Activated CD4-positive, alpha-beta T cell treated with anti-CD3 and anti-CD28 coated beads for 36 hours (primary cell): ENCODE measurements at places on chromosomes 3 and 15. TPM values are rescaled to one million over a fixed set of nuclear protein-coding genes. Genes with fewer than 3 reads are reported as not detected.
A peak's percentile ranks its signal among the peaks of the same experiment; 100 is the strongest.

DNA sequence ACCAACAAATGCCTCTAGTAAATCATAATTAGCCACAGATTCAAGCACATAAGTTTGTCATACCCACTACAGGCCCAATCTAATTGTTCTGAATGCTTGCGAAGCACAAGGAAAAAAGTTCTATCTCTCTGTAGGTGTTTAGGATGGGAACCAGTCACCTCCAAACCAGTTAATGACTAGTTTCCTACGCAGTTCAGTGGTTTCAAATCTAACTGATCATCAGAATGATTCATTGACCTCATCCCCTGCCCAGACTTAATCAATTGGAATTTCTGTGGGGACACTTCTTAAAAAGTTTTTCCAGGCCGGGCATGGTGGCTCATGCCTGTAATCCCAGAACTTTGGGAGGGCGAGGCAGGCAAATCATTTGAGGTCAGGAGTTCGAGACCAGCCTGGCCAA, 24.3 kb upstream of the MASP1 start:
- DNase-seq, result no peak
- peaks cover 8% of the 10 kb centered on the region for H3K4me1 ChIP-seq
- H3K27ac ChIP-seq, result no peak overlapping the region
- H3K36me3 ChIP-seq, result no peaks in the 10 kb centered on the region

- H3K4me1 ChIP-seq, result peaks cover 34% of the 10 kb centered on the region
- peak overlapping the region; percentile 26 for H3K4me3 ChIP-seq
- no peaks in the 10 kb centered on the region for H3K27me3 ChIP-seq
- H3K36me3 ChIP-seq, result peaks cover 2% of the 10 kb centered on the region
These were observed 224.8 kb upstream of the HES1 start for GRCh38 chr3:193910886-193911738.

GRCh38 chr3:12508291-12508700, 24.0 kb downstream of the TSEN2 start:
- no peaks in the 10 kb centered on the region for H3K27me3 ChIP-seq
- peaks cover 45% of the 10 kb centered on the region for H3K36me3 ChIP-seq
- no peak overlapping the region for H3K27ac ChIP-seq
- H3K4me3 ChIP-seq, result no peak overlapping the region
- DNase-seq, result no peak
- no peaks in the 10 kb centered on the region for H3K4me1 ChIP-seq

DNA sequence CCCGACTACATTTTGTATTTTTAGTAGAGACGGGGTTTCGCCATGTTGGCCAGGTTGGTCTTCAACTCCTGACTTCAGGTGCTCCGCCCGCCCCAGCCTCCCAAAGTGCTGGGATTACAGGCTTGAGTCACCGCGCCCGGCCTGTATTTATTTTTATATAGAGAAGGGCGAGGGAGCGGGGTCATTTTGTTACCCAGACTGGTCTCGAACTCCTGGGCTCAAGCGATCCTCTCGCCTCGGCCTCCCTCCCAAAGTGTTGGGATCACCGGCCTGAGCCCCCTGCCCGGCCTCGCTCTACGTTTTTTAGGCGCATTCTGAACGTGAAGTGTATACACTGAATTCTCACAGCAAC, 514 bp upstream of the PPP4R2 start:
- H3K4me3 ChIP-seq, result peak overlapping the region; percentile 85
- peaks cover 30% of the 10 kb centered on the region for H3K36me3 ChIP-seq
- H3K4me1 ChIP-seq, result peaks cover 31% of the 10 kb centered on the region
- no peak for DNase-seq
- peak overlapping the region; percentile 93 for H3K27ac ChIP-seq

DNA sequence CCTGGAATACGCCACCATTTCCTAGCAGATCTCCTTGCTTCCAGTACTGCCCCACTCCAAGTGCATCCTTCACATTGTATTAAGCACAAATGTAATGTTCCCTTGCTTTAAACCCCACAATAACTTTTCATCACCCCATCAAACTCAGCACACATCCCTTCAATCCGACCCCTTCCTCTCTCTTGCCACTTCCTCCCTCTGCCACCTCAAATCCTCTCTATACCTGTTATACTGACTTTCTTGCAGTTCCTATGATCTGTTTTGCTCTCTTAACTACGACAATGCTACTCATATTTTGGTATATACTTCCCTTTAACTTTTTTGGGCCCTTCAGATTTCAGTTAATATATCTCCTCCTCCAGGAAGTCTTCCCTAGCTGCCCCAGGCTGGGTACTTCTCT, 14.1 kb downstream of the PARL start:
- DNase-seq, result no peak
- H3K27me3 ChIP-seq, result no peaks in the 10 kb centered on the region
- no peak overlapping the region for H3K27ac ChIP-seq
- H3K4me1 ChIP-seq, result peaks cover 29% of the 10 kb centered on the region
- H3K4me3 ChIP-seq, result no peak overlapping the region
- peaks cover 16% of the 10 kb centered on the region for H3K36me3 ChIP-seq

DNA sequence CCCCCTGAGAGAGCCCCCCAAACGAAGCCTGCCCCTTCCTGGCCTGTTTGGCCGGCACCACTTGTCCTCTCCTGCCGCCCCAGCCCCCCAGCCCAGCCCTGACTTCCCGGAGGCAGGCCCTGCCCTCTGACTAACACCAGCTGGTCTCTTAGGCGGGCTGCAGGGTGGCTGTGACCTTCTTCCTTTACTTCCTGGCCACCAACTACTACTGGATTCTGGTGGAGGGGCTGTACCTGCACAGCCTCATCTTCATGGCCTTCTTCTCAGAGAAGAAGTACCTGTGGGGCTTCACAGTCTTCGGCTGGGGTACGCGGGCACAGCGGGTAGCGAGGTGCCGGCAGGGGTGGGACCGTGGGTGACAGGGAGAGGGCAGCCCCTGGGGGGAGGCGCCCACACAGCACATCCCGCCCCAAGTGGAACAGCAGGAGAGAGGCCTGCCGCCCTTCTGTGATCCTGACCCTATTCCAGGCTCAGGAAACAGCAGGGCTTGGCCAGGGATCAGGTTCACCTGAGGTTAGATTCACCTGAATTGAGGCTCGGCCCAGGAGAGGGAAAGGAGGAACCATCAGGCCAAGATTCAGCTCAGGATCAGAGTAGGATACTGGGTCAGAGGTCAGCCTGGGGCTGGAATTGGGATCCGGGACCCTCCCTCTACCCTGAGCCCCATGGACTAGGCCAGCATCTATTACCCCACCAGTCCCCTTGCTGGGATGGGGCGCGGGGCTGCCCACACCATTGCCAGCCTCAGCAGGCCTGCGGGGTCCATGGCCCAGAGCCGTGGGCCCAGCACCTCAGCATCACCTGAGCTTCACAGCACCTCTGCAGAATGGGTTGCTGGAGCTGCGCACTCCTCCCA, 21.9 kb downstream of the PTH1R start:
- peaks cover 2% of the 10 kb centered on the region for H3K4me1 ChIP-seq
- H3K36me3 ChIP-seq, result no peaks in the 10 kb centered on the region
- no peak for DNase-seq
- peaks cover 12% of the 10 kb centered on the region for H3K27me3 ChIP-seq
- no peak overlapping the region for H3K4me3 ChIP-seq
- no peak overlapping the region for H3K27ac ChIP-seq

DNA sequence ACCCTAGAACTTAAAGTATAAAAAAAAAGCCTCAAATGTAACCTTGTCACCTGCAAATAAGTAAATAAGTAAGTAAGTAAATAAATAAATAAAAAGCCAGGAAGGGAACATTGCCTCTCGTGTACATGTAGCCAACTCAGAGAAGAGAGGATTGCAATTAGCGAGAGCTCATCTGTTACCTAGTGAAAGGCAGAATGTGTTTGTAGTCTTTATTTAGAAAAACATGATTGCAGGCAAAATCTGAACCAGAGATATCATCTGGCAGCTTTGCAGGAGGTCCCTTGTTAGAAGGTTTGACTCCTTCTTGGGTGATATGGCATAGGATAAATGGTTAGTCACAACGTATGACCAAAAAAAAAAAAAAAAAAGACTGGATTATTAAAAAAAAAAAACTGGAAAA, 71.6 kb upstream of the SYN2 start:
- DNase-seq, result no peak
- no peak overlapping the region for H3K27ac ChIP-seq
- no peaks in the 10 kb centered on the region for H3K4me1 ChIP-seq
- no peaks in the 10 kb centered on the region for H3K36me3 ChIP-seq

GRCh38 chr3:32117320-32117719, 10.9 kb downstream of the GPD1L start:
- peaks cover 8% of the 10 kb centered on the region for H3K36me3 ChIP-seq
- peaks cover 55% of the 10 kb centered on the region for H3K4me1 ChIP-seq

DNA sequence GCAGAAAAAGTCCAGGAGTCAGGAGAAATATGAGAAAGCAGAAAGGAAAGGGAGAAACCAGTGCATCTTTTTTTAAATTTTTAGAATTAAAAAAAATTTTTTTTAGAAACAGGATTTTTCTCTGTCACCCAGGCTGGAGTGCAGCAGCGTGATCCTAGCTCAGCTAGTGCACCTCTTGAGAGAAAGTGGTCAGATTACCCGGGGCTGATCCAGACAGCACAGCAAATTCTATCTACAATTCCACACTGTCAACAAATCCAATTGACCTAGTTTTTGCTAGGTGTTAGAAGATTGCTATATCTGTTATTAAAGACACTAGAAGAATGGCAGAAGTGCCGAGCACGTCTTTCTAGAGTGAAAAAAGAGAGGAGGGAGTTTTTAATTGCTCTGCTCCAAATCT, 117.3 kb downstream of the RFTN1 start:
- H3K27ac ChIP-seq, result no peak overlapping the region
- H3K4me3 ChIP-seq, result no peak overlapping the region
- DNase-seq, result no peak
- H3K27me3 ChIP-seq, result no peaks in the 10 kb centered on the region
- peaks cover 56% of the 10 kb centered on the region for H3K36me3 ChIP-seq

GRCh38 chr15:69656271-69657030, 203.8 kb downstream of the RPLP1 start:
- H3K27ac ChIP-seq, result no peak overlapping the region
- no peak overlapping the region for H3K4me3 ChIP-seq
- DNase-seq, result no peak
- H3K4me1 ChIP-seq, result no peaks in the 10 kb centered on the region

The KCNMB3 gene
- total RNA-seq, result 0.33 TPM

The EPHB3 gene
- not detected for total RNA-seq

GRCh38 chr3:21269882-21270281, 481.1 kb downstream of the ZNF385D start:
- no peaks in the 10 kb centered on the region for H3K4me1 ChIP-seq
- no peak for DNase-seq
- H3K27ac ChIP-seq, result no peak overlapping the region
- H3K27me3 ChIP-seq, result no peaks in the 10 kb centered on the region
- no peaks in the 10 kb centered on the region for H3K36me3 ChIP-seq
- no peak overlapping the region for H3K4me3 ChIP-seq

The CFAP91 gene
- total RNA-seq, result 0.25 TPM

GRCh38 chr3:58464866-58465265, 27.0 kb upstream of the KCTD6 start:
- peak; percentile 53 for DNase-seq
- no peaks in the 10 kb centered on the region for H3K27me3 ChIP-seq
- no peaks in the 10 kb centered on the region for H3K36me3 ChIP-seq

DNA sequence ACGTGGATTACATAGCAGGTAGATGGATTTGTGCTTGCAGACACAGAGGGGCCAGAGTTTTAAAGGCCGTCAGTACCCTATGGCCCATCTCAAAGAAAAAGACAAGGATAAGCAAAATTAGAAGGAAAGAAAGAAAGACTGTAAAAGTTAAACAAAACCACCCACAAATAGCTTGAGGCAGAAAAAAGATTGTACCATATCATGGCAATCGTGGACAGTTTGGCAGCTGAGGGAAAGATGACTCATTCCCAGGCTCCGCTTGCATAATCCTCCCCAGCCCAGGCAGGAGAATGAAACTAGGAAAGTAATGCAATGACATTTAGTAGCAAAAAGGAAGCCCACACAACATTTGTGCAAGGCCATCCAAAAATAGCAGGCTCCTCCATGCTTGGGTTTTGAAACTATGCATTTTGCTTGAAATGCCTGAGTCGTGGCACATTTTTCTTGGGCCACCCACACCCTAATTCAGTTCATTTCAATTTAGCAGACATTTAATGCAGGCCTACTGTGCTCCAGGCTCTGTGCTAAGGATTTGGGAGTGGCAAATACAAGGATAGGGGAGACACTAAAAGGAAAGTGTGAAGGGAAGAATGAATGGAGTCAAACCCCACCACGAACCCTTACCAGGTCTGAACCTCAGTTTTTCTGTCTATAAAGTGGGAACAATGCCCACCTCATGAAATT, 40.9 kb upstream of the SMAD3 start:
- H3K27ac ChIP-seq, result peak overlapping the region; percentile 53
- no peaks in the 10 kb centered on the region for H3K36me3 ChIP-seq
- H3K27me3 ChIP-seq, result peaks cover 6% of the 10 kb centered on the region
- peaks cover 34% of the 10 kb centered on the region for H3K4me1 ChIP-seq

GRCh38 chr3:71859123-71859519, 74.2 kb upstream of the PROK2 start:
- DNase-seq, result peak; percentile 22
- no peaks in the 10 kb centered on the region for H3K36me3 ChIP-seq
- H3K4me3 ChIP-seq, result no peak overlapping the region
- H3K27me3 ChIP-seq, result peaks cover 11% of the 10 kb centered on the region
- H3K27ac ChIP-seq, result no peak overlapping the region
- H3K4me1 ChIP-seq, result peaks cover 10% of the 10 kb centered on the region

DNA sequence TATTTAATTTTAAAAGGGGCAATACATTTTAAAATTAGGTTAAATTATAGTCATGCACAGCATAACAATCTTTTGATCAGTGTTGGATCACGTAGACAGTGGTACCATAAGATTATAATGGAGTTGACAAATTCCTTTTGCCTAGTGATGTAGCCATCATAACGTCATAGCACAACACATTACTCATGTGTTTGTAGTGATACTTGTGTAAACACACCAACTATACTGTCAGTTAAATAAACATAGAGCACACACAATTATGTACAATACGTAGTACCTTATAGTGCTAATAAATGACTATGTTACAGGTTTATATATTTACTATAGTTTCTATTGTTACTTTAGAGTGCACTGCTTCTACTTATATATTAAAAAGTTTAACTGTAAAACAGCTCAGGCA, 31.2 kb downstream of the FOXB1 start:
- no peak for DNase-seq
- no peaks in the 10 kb centered on the region for H3K36me3 ChIP-seq
- H3K27ac ChIP-seq, result no peak overlapping the region
- H3K4me1 ChIP-seq, result peaks cover 6% of the 10 kb centered on the region
- no peak overlapping the region for H3K4me3 ChIP-seq

The ETV5 gene
- total RNA-seq, result 0.83 TPM

GRCh38 chr3:169083163-169083562, 580.3 kb downstream of the MECOM start:
- H3K27ac ChIP-seq, result no peak overlapping the region
- H3K4me1 ChIP-seq, result no peaks in the 10 kb centered on the region
- no peaks in the 10 kb centered on the region for H3K36me3 ChIP-seq
- H3K27me3 ChIP-seq, result no peaks in the 10 kb centered on the region
- H3K4me3 ChIP-seq, result no peak overlapping the region

The KCNMB2 gene
- total RNA-seq, result not detected

The AHSG gene
- total RNA-seq, result not detected
